SHP77 treated with DMSO at 0.1 percent for 48 hours (cell line): ENCODE measurements at places on chromosomes 11 and 22.
A peak's percentile ranks its signal among the peaks of the same experiment; 100 is the strongest.

GRCh38 chr11:30244265-30244664 is 13.5 kb downstream of the FSHB start:
- DNase-seq, result no peak

DNA sequence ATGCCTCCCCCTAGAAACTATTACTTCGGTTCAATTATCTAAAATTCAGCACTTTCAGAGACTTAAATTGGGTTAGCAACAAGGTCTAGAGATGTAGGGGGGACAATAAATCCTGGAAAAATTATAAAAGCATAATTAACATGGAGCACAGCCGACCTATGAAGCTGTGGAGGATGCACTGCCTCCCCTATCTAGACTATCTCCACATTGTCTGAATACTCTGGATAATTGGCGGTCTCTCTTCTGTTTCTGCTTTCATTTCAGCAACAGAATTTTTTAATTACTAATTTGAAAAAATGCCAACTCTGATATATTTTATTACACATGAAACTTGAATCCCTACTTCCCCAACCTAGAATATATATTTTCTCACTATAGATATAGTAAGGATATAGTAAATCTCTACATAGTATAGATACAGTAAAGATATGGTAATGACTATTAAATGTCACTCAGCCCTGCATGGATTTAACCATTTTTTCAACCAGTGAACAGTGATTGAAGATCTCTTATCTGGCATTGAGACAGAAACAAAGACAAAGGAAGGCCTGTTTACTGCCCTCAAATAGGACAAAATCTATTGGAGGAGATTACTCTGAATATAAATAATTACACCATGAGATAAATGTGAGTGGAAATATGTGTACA is 157.6 kb downstream of the BLID start:
- no peak for DNase-seq

DNA sequence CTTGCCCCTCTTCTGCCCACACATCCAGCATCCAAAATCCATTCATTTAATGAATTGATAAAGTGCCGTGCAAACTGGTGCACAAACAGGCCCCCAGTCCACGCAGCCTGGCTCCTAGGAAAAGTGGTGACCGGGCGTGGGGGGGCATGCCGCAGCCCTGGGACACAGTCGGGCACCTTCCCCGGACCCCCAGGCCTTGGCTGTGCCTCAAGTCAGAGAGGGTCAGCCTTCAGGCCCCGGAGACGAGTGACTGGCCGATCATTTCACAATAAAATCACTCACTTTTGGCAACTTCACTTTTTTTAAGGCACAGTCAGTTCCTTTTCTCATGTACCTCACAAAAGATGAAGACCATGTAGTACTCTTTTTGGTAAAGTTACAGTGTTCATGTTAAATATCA is 8.0 kb downstream of the CDPF1 start:
- no peak for DNase-seq

DNA sequence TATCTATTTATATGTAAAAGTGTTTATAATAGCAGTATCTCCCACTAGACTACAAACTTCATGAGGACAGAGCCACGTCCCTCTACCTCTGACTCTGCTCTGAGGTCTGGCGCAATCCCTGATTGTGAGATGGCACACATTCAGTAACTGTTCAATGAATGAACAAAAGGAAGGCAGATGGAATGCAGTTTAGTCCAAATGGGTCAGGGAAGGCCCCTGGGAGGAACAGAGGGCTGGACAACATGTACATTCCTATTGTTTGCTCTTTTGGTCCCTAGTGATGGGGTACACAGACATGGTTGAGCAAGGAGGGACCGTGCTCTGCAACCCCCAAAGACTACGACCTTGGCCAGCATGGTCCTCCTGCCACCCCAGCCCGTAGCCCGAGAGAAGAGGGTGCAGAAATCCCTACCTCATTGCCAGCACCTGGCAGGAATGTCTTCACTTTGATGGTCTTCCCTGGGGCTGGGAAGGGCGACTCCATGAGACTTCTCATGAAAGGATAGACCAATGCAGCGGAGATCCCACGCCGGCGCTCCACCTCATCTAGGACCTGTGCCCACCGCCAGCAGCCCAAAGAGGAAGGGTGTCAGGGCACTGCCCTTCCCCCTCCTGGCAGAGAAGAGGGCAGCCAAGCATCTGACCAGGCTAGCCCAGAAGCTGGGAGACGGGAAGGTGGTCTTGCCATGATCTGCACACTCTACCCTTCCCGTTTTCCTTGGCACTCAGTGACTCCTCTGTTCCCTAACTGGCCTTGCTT is 24.3 kb downstream of the RPL27A start:
- DNase-seq, result no peak

DNA sequence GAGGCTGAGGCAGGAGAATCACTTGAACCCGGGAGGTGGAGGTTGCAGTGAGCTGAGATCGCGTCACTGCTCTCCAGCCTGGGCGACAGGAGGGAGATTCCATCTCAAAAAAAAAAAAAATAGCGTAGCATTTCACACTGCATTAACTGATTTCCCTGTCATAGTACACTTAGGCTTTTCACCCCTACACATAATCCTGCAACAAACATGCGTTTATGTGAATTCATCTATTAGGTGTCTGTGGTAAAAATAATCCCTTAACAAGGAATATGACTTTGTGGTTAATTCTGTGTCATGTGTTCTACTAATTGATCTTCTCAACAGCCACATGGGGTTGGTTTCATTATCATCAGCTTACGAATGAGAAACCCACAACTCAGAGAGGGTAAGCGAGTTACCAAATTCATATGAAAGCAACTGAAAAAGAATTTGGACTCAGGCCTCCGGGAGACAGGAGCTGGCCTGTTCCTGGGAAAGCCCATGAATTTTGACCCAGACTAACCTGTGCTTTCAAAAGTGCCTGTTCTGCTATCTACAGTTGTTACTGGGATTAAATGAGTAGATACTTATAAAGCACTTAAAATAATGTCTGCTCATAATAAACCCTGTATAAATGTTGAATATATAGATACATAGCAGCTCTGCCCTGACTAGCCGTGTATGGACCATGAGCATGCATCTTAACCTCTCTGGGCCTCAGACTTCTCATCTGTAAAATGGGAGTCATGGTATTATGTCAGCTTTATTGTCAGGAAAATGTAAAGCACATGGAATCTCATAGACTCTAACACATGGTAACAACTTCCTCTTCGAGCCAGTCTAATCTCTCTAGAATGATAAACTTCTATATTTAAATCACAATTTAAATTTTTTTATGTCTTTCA is 36.6 kb downstream of the KCNJ1 start:
- no peak for DNase-seq

DNA sequence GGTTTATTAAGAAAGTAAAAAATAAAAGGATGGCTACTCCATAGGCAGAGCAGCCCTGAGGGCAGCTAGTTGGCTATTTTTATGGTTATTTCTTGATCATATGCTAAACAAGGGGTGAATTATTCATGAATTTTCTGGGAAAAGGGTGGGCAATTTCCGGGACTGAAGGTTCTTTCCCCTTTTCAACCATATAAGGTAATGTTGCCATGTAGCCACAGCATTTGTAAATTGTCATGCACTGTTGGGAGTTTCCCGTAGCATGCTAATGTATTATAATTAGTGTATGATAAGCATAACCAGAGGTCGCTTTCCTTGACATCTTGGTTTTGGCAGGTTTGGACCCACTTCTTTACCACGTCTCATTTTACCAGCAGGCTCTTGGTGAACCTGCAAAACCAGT is 610.4 kb upstream of the B3GAT1 start:
- no peak for DNase-seq

GRCh38 chr11:73376803-73377629 is 817 bp downstream of the RELT start:
- DNase-seq, result peak; percentile 26

- DNase-seq, result peak; percentile 14
Observed at GRCh38 chr11:64694821-64695365, 28.1 kb downstream of the NRXN2 start.

DNA sequence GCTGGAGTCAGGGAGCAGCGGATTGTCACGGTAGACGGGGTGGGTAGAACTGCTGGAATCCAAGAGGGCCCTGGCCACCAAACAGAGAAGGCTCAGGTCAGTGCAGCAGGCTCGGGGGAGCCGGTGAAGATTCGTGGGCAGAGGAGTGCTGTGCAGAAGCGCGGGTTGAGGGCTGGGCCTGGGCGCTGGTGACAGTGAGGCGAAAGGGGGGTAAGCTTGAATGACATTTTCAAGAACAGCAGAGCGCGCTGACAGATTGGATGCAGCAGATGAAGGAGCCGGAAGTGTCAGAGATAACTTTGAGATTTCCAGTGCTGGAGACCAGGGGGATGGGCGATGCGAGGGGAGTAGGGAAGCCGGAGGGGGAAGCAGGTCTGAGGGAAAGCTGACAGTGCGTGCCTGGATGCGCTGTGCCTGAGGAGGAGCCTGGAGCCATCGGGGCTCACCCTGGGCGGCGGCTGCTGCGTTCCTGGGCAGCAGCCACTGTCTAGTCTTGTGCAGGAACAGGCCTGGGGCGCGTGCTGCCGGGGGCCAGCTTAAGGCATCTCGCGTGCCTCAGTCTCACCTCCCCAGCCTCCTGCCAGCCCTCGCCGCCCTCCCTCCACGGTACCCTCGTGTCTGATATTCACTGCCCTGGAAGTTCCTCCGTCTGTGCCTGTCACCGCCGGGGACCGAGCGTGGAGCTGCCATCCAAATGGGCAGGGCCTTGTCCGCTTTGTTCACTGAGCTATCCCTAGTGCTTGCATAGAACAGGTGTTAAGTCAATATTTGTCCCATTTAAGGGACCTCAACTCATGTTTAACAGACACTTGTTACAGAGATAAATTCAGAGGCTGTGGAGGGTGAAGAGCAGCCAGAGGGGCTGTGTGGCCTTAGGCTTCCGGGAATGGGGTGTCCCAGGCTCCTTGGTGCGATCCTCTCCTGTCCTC is 5.2 kb downstream of the GRIK4 start:
- DNase-seq, result no peak

DNA sequence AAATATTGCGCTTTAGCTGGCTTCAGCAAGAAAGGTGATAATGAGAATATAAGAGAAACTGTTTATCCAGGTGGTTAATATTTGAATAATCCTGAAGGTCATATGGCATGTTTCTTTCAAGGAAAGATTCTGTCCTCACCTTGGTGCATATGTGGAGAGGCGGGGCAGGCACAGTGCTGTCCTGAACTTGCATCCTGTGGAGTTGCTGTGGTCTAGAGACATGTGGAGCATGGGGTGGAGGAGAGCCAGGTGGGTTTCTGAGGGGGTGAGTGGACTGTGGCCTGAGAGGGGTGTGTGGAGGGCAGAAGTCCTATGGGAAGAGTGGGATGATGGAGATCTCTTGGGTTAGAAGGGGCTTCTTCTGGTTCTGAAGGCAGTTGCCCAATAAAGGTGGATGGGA is 65.5 kb downstream of the GRIK4 start:
- DNase-seq, result no peak

GRCh38 chr11:73226297-73227006 is 8.4 kb downstream of the P2RY2 start:
- DNase-seq, result no peak

DNA sequence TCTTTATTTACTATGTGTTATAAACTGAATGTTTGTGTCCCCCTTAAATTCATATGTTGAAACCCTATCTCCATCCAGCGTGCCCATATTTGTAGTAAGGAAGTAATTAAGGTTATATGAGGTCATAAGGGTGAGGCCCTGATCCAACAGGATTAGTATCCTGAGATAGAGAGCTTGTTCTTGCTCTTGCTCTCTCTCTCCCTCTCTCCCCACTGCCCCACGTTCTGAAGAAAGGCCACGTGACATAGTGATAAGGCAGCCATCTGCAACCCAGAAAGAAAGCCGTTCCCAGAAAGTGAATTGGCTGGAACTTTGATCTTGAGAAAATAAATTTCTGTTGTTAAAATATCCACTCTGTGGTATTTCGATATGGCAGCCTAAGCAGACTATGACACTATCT is 212.5 kb downstream of the SWAP70 start:
- no peak for DNase-seq

DNA sequence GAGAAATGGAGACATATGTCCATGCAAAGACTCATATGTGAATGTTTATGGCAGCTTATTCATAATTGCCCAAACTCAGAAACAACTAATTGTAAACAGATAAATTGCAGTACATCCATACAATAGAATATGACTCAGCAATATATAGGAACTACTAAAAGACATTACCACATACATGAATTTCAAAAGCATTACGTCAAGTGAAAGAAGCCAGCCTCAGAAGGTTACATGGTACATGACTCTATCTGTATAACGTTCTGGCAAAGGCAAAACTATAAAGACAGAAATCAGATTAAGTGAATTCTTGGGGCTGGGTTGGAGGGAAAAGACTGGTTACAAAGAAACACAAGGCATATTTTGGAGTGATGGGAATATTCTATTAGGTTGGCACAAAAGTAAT is 7.2 kb downstream of the KCTD21 start:
- no peak for DNase-seq

- no peak for DNase-seq
Observed at GRCh38 chr11:57900320-57900719, 123.4 kb upstream of the OR9Q1 start.

DNA sequence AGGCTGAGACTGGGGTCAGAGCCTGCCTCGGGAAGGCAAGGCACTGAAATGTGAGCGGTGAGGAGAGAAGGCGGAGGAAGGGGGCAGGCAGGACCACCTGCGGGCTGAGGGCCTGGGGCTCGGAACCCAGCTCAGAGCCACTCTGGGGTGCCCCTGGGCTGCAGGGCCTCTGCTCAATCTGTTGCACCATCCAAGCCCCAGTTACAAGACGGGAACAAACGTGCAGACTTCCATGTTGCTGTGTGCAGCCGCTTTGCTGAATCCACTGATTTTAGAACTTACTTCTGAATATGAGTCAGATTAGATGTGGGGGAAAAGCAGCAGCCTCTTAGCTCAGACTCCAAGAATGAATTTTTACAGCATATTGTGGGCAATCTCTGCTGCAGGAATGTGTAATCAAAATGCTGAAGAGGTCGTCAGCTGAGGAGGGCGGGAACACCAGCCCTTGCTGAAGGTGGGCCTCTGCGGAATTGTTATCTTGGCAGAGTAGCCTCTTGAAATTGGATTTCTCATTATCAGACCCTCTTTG is 21.6 kb downstream of the PARVG start:
- no peak for DNase-seq

DNA sequence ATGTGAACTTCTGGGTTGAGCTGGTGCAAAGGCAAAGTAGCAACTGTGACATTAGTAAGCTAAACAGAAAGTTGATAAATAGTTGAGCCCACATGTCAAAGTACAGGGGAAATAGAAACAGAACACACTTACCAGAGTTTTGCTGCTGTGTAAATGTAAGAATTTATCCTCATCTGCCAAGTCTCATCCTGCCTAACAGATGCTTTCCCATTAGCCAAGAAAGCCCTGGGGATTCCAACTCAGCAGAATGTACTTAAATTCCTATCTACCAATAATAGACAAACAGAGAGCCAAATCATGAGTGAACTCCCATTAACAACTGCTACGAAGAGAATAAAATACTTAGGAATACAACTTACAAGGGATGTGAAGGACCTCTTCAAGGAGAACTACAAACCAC is 7.3 kb upstream of the OR51A2 start:
- DNase-seq, result no peak
